Kidney (tissue), 22 donors: ENCODE measurements at places on chromosomes 3 and 15. TPM values are rescaled to one million over a fixed set of nuclear protein-coding genes. Genes with fewer than 3 reads are reported as not detected.

DNA sequence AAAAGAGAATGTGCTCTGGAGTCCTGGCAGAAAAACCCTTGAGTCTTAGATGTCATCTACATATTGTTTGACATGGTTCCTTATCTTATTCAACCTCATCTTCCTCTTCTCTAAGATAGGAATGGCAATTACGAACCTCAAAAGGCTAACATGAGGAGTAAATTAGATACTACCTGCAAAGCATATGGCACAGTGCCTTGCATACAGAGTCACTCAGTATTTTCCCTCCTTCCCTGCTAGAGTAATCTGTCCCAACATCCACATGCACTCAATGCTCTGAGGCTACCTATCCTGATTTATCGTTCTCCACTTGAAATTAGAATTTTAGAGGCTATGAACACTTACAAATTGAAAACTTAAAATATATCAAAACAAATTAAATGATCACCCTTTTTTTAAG, 386.7 kb downstream of the RSL24D1 start:
- DNase-seq = no peak

DNA sequence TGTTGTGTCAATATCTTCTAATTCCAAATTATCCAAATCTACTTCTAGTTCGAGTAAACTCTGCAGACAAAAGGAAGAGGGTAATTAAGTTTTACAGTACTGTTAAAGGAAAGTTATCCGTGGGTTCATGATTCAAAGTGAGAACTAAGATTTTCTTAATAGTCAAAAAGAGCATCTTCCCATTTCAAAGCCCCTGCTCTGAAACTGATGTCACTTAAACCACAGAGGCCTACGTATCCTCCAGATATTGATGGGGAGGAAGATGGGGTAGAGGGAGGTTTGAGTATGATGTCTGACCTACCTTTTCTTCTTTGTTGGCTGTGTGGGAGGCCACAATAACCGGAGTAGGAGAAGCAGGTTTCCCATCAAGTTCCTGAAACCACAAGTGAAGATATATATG, 14.1 kb downstream of the MRPS22 start:
- no peak for DNase-seq

DNA sequence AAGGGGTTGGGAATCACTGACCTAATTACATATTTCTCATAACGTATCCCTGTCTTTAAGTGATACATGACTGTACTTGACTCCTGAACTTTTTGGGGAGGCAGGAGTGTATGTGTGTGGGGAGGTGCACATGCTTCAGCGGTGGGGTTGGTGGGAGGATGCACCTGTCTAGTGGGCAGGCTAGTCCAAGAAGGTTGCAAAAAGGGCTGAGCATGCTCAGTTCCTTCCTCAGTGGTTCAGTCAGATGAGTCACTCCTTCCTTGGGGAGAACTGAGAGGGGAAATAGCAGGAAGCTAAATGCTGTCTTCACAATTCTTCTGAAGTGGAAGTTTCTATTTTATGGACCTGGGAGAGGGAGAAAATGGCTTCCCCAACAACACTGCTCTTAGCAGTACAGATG, 24.6 kb upstream of the AP4E1 start:
- no peak for DNase-seq

- DNase-seq = peak; percentile 11
Measured at GRCh38 chr3:57077630-57078343, 17.3 kb downstream of the SPATA12 start.

DNA sequence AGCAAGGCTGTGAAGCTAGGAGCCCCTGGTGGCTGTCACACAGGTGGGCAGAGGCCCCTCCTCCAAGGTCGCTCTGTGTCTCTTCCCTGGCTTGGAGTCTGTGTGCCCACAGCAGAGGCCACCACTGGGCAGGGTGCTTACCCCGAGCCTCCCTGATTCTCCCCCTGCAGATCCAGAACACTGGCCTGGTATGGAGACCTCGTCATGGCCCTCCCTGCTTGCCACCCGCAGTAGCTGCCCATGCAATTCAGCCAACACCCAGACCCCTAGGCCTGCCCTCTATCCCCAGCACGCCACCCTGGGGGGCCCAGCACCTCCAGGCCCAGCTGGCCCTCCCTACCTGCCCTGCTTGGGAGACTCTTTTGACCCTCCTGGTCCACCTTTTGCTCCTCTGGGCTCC, 5.5 kb upstream of the RHO start:
- DNase-seq = no peak

DNA sequence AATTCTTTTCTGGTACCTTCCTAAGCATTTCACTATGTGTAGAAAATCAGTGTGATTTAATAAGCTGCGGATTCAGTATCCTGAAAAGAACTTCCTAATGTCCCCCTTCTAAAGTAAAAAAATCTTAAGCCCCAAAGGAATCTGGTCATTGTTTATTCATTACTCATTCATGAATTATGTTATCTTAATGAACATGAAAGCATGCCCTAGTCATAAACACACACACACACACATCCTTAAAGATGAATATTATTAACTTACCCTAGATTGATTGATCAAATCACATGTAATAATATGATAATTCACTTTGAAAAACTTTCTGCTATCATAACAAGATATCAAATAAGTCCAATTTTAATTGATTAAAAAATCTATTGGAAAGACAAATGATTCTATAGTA, 96.4 kb upstream of the BFSP2 start:
- no peak for DNase-seq

DNA sequence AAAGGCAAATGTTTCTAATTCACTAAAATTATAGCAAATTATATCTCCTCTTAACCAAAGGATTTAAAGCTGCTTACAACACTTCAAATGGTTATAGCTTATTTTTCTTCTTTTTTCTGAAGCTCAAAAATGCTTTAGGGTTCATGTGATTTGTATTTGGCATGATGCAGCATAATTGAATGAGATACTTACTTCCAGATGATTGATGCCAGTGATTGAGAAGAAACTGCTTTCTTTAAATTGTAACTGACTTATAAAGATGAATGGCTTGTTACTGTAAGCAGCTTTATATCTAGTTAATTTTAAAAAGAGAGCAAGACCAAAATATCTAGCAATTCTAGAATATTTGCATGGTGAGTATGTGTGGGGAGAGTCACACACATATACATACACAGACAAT, 270.7 kb upstream of the THRB start:
- no peak for DNase-seq

DNA sequence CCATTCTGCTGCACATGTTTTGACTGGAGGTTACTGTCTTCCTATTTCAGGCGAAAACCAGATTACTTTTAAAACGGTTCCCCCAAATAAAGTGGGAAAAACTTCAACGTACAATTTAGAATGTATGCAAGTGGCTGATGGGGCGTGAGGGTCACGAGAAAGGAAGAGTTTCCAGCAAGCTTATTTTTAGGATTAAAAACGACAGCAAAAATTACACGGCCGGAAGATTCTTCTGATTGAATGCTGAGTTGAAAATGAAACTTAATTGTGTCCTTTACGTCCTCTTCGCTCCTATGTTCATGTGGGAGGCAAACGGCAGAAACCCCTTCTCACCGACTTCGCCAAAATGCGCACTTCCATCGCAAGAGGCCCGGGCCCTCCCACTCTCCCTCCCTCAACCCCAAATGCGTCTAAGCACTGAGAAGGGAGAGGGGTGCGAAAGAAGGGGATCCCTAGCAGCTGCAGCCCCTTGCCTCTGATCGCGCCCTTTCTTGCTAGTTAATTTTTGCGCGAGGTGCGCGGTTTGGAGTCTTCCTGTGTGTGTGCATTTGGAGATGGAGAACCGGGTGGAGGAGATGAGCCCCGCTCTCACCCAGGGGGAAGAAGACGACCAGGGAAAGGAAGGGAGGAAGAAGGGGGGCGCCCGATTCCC, 656 bp downstream of the CD47 start:
- no peak for DNase-seq

DNA sequence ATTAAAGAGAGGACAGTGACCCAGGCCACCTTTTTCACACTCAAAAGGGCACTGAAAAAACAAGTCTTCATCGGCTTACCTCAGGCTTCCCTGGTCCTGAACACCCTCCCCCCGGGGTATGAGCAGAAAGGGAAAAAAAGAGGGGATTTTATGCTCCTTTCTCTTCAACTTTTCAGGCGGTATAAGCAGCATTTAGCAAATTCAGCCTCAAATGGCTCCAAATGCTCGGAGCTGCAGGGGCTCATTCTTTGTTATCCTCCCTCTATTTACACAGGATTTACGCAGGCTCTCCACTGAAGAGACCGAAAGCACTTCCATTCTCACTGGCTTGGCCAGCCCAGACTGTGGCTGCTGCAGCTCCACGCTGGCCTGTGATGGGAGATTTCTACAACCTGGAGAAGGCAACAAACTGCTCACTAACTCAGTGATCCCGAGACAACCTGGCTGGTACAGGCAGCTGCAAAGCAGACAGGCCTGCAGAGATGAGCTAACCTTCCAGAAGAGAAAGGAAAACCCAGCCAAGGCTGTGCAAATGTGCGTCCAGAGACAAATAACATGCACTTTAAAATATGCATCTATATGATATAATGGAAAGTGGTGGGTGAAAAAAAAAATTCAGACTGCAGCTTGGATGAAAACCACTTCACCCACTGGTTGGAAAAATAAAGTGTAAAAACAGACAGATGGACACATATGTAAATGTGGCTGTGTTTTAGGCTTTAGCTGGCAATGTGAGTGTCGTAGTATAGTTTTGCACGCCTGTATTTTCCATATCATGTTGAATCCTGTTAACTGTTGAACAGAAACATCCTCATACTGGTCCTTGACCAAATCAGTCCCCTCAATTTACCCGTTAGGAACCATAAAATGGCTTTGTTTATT, 54.2 kb downstream of the MEIS2 start:
- DNase-seq = no peak

Gene SV2B
- polyA plus RNA-seq = 0.17 TPM
